ENCODE measurements at places on chromosomes 4 and X.

DNA sequence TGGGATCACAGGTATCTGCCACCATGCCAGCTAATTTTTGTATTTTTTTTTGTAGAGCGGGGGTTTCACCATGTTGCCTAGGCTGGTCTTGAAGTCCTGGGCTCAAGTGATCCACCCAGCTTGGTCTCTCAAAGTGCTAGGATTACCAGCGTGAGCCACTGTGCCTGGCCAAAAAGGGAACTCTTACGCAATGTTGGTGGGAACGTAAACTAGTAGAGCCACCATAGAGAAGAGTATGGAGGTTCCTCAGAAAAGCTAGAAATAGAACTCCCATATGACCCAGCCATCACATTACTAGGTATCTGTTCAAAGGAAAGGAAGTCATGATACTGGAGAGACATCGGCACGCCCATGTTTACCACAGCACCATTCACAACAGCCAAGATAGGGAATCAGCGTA lies 85.9 kb downstream of the PRKX start:
- no peak for DNase-seq

DNA sequence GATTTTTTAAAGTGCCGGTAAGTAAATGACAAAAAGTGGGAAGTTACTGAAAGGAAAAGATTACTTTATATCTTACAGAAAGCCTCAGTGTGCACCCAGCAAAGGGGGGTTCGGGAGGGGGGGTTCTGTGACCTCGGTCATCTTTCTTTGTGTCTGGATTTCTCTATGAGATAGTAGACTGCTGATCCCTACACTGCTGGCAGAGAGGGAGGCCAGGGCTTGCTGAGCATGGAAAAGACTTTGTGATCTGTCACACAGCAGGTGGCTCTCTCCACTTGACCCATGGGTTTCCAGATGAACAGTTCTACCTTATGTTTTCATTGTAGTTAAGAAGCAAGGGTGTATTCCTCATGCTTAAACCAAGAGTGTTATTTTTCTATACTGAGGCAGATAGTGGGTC lies 475.6 kb downstream of the PCDH10 start:
- no peak for DNase-seq

DNA sequence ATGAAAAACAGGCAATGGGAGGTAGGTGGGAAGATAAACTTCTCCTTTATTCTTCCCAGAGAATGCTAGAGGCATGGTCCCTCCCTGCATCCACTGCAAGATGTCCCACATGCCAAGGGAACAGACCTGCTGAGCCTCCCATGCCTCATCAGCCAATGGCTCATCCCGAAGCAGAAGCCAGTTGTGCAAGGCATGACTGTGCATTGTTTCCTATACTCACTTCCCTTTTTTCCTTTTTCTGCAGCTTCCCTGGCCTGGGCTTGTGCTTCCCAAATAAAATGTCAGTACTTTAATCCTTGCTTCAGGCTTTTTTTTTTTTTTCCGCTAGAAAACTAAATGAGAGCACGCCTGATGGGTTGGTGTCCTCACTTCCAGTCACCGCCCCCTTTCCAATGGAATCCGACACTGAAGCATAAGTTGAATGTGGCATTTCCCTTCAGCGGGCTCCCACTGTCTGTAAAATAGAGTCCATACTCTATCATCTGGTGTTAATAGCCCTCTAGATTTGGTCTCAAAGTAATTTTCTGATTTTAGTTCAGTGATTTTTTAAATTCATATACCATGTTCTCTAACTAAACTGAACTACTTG lies 239.0 kb upstream of the JADE1 start:
- DNase-seq, result no peak

- no peak for DNase-seq
Observed at GRCh38 chr4:11741190-11741652, 312.5 kb upstream of the HS3ST1 start.

DNA sequence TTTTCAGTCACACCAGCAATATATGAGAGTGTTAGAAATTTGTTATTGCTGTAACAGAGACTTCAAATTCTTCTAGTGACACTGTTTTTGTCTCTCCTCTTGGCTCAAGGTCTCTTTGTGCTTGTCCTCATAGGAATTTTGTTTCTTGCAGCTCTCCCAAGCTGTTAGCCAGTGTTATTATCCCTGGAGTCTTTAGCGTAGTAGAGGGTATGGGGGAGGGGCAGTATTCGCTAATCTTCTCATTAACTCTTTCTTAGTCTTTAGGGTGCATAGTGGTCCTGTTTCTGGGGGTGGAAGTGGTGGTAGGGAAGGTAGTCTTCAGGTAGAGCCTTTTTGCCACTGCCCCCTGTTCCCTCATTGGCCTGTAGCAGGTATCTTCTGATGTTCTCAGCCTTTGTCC lies 79.4 kb downstream of the JADE3 start:
- no peak for DNase-seq

- no peak for DNase-seq
Observed at GRCh38 chr4:36747277-36748129, 466.1 kb downstream of the DTHD1 start.

DNA sequence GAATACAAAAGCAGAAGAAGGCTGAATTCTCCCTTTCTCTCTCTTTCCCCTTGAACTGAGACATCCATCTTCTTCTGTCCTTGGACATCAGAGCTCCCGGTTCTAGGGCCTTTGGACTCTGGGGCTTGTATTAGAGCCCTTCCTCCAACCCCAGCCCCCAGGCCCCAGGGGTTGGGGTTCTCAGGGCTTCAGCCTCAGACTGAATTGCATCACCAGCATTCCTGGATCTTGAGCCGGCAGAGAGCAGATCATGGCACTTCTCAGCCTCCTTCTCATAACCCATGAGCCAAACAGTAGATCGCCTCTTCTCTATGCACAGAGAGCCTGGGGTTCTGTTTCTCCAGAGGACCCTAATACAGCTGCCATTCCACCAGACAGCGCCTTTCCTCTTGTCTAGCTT lies 25.3 kb upstream of the CLDN24 start:
- DNase-seq, result no peak

GRCh38 chrX:131262200-131262599 lies 26.9 kb downstream of the IGSF1 start:
- no peak for DNase-seq

DNA sequence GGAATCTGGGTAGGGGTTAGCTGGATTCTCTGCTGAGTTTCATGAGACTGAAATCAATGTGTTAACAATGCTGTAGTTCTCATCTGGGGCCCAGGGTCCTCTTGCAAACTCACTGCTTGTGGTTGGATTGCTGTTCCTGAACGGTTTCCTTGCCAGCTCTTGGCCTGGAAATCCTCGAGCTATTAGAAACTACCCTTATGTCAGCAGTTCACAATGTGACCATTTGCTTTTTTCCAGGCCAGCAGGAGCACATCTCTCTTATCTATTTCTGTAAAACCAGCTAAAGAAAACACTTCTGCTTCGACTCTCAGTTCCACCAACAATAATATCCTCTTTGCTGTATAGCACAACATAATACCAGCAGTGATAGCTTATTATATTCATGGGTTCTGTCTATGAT lies 140.1 kb upstream of the TRAM1L1 start:
- no peak for DNase-seq

DNA sequence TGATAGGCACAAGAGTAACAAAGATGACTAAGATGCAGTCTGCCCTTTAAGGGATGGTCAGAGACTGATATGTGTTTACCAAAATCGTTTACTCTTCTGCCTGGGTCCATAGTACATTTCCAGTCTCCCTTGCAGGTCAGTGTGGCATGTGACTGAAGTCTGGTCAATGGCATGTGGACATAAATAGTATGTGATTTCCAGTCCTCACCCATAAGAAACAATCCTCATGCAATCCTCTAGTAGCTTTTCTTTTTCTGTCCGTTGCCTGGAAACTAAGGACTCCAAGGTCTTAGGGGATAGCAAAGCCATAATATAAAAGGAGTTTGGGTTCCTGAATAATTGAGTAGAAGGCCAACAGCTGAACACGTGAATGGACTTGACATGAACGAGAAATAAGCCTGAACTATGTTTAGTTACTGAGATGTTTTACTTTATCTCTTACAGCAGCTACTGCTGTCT lies 1.1 kb downstream of the SLC9B2 start:
- peak; percentile 44 for DNase-seq
